ENCODE measurements at places on chromosomes 1 and 21.

- DNase-seq, result no peak
Measured at GRCh38 chr1:169108863-169109560, 2.5 kb downstream of the ATP1B1 start.

DNA sequence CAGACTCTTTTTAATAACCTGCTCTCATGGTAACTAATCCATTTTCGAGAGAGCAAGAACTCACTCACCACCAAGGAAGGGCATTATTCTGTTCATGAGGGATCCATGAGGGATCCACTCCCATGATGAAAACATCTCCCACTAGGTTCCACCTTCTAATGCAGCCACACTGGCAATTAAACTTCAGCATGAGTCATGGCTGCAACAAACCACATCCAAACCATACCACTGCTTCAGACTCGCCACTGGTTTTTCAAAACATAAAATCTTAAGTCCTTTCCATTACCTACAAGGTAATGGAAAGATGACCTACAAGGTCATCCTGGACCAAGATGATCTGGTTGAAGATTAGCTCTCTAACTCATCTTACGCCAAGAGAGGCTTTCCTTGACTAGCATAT, 405.1 kb downstream of the VAV3 start:
- no peak for DNase-seq

DNA sequence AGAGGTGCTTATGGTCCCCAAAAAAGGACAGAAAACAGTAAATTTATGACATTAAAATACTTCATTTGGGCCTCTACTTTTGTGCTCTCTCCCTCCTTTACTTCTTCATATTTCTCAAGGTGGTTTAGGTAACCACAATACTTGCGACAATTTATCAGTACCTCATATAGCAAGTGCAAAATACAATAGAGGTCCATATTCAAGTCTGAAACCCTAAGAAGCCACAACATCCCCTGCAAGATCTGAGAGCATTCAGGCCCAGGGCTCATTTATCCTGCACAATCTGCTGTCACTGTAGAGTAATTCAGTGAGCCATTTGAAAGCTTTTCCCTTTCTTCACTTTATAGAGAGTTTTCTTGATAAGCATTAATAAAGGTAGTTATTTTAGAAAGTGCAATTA, 24.2 kb upstream of the ATP6V1G3 start:
- no peak for DNase-seq

DNA sequence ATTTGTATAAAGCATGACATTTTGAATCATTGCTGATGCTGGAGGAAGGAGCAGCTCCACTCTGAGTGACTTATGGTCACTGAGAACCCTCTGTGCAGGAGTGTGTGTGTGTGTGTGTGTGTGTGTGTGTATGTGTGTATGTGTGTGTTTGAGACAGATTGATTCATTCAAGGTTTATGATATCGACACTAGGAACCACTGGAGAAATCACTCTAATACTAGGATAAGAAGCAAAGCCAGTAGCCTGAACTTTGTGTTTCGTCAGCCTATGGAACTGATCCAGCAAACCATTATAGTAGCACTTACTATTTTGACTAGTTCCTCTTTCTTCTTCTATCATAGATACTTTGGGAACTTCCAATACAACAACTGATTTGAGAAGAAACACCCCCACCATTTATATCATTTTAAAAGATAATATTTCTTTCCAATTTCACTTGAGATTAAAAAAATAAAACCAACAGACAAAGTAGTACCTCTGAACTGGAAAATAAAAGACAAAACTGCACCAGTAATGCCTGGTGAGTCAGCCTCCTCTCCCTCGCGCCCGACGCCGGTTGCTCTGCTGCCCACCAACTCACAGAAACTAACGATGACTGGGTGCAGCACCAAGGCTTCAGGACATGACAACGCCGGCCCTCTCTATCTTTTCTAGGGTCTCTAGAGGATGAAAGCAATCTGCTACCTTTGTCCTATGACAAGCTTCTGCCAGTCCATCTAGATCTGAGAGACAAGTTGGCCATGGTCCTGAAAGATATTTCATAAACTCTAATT, 20.9 kb downstream of the SLAMF1 start:
- peak; percentile 74 for DNase-seq

- DNase-seq, result no peak
Measured at GRCh38 chr21:39014747-39015146, 168.5 kb downstream of the PSMG1 start.

DNA sequence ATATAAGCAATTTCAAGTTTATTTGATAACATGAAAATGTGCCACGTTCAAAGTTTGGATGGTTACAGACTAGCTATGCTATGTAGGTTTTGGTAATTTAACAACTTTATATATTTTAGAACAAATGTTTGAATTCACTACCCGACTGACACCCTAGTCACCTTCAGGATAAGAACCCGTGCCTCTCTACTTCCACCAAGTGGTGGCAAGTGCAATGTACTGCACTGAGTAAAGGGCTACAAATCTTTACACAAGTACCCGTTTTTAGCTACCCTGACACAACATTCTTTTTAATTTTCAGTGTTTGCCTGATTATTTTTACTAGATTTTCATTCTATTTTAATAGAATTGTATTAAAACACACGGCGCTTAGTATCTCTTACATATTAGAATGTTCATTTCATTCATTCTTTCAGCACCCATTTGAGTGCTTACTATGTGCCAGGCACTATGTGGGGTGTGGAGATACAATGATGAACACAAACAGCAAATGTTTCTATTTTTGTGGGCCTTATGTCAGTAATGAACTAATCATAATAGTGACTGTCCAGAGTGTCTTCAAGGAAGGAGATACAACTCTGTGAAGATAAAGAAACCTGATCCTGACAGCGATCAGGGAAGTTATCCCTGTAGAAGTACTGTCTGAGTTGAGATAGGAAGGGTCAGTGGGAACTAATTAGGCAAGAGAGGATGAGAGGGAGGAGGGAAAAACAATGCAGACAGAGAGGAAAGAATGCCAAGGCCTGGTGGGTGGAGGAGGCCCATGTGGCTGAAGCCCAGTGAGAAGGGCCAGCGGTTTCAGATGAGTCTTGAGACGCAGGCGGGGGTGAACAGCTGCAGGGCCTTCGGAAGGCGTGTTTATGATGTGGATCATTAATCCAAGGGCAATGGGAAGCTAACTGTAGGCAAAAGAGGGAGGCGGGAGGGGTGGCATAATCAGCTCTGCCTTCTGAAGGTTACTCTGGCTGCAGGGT, 3.8 kb downstream of the LCA5L start:
- peak; percentile 28 for DNase-seq

DNA sequence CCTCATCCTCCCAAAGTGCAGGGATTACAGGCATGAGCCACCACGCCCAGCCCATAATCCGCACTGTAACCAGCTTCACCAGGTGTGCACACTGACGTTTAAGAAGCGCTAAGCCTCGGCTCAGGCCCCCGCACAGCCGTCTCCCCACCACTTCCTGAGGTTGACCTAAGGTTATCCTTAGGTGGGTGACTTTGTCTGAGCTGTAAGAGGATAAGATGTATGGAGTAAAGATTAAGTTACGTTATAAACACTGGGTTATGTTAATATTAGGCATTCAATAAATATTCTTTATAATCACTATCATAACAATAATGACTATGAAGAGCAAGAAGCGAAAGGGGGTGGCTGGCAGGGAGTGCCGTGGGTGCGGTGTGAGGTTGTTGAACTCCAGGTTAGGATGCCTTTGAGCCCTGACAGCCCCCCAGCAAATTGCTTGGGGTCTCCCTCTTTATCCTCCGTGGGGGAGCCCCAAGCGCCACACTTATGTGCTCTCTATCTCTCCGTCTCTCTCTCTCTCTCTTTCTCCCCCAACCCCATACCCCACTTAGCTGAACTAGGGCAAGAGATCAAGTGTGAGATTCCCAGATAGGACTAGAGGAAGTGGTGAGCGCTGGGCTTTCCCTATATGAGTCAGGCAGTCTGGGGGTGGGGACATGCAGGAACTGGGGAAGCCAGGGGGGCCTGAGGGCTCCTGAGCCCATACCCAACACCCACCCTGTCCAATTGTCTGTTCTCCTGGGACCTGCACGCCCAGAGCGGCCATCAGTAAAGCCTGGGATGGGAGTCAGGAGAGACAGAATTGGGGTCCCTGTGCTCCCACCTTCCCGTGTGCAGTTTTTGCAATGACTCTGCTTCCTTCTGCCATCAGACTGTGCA, 7.6 kb downstream of the EFHD2 start:
- DNase-seq, result peak; percentile 73

DNA sequence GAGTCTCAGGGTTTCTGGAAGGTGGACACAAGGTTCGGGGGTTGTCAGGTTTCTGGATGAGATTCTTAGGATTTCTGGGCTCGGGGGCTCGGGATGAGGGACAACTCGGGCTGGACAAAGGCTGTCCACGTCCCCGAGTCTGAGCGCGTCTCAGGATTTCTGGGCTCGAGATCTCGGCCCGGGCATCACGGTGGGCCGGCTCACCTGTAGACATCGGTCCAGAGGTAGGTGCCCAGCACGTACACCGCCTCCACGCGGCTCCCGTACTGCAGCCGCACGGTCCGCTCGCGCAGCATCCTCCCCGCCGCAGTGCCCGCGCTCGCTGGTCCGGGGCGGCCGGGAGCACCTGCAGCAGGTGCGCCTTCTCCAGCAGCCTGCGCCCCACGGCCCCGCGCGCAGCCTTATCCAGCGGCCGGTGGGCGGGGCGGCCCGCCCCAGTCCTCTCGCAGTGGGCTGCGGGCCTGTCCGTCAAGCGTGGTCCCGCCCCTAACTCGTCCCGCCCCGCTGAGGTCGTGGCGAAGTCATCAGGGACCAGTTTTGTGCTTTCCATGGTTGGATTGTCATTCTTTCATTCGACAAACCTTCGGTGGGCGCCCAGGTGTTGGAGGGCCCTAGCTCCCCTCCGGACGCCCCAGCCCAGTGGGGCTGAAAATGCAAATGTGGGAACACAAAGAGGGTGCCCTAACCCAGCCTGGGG, at the start of gene PADI2:
PADI2 (minus strand) TSS at position 376 of the 697 bp plus-strand sequence; CDS start at position 296, 80 bp downstream.
- DNase-seq, result no peak

- no peak for DNase-seq
Measured at GRCh38 chr21:37655611-37656300, 260.5 kb downstream of the KCNJ6 start.

DNA sequence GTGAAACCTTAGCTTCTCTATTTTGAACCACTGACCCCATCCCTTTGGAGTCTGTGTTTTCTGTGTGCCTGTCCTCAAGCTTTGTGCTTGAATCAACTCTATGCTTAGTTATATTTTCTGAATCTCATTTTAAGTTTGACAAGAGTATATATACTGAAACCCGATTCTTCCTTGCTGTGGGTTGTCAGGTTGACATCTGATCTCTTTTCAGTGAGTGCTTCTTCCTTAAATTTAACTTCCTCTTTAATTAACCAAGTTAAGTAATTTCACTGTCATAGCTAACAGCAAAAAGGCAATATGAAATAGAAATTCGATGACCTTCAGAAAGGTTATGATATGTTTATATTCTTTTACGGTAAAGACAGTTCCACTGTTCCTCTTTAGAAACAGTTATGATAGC, 69.4 kb downstream of the C1orf21 start:
- DNase-seq, result no peak

DNA sequence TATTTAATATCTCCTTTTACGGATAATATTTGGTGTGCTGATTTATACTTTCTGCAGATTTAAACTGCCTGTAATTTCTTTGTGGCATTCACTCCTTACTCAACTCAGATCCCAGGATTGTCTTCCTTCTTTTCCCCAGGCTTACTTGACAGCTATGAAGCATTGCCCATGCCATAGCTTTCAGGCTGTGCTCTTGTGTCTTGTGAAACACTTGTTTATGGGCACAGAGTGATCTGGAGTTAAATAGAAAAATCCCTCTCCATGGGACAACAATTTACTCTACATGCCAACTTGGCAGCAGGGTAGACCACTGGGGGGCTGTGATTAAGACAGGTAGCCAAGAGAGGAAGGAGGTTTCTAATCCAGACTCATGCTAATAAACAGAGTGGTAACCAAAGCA, 57.4 kb downstream of the PPP1R12B start:
- DNase-seq, result no peak
